CD4-positive, CD25-positive, alpha-beta regulatory T cell (primary cell): ENCODE measurements at places on chromosomes 1 and 21.

- no peak for DNase-seq
Observed at GRCh38 chr1:21647431-21648351, 21.5 kb downstream of the RAP1GAP start.

- no peak for DNase-seq
Observed at GRCh38 chr1:54462597-54463258, 56.5 kb upstream of the SSBP3 start.

DNA sequence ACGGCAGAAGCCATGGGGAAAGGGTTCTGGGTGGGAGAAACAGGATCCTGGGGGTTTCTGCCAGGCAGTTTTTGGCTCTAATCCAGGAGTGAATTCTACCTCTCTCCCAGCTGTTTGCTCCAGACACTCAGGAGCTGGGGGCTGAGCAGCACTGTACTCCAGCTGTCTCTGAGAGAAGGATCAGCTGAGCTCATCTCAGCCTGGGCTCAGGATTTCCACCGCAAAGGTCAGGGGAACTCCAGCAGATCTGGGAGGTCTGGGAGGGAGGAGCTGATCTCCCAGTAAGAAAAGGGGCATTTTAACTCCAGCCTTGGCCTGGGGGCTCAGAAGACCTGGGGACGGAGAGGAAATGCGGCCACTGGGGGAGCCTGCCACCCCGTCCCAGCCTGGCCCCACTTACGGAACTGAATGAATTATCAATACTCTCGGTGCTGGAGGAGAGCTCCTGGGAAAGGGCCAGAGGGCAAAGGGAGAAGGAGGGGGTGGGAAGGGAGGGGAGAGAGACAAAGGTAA, 17.3 kb downstream of the PI4KB start:
- no peak for DNase-seq

GRCh38 chr1:8745749-8746390, 71.6 kb downstream of the RERE start:
- DNase-seq, result no peak

- no peak for DNase-seq
Observed at GRCh38 chr21:38388647-38389353, 109.5 kb downstream of the ERG start.

DNA sequence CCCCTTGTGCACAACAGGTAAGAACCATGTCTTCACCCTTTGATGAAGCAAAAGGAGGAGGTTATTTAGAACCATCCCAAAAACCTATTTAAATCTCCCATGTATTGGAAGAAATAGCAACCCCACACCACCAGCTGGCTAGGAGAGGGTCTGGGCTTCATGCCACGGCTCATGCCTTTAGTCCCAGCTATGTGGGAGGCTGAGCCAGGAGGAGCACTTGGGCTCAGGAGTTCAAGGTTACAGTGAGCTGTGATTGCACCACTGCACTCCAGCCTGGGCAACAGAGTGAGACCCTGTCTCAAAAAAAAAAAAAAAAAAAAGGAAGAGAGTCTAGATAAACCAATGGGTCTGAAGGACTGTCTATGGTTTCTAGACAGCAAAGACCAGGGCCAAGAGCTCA, 197.9 kb upstream of the COA6 start:
- DNase-seq, result no peak

- DNase-seq, result peak; percentile 35
Observed at GRCh38 chr1:89001510-89001909, 9.1 kb upstream of the KYAT3 start.

- no peak for DNase-seq
Observed at GRCh38 chr1:219161371-219161770, 12.3 kb upstream of the LYPLAL1 start.

DNA sequence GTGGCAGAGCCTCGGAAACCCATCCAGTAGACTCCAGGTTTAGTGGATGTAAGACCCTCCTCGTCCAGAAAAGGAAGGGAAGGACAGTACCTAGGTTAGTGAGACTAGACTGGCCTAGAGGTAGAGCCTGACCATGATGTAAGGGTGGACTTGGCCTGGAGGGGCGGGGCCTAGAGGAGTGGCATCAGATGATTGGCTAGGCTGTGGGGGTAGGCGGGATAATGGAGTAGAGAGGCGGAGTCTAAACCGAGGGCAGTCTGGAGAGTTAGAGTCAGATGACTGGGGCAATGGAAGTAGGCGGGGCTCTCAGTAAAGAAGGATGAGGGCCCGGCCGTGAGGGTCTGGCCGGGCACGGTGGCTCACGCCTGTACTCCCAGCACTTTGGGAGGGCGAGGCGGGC, 70.1 kb downstream of the EPHB2 start:
- DNase-seq, result no peak

DNA sequence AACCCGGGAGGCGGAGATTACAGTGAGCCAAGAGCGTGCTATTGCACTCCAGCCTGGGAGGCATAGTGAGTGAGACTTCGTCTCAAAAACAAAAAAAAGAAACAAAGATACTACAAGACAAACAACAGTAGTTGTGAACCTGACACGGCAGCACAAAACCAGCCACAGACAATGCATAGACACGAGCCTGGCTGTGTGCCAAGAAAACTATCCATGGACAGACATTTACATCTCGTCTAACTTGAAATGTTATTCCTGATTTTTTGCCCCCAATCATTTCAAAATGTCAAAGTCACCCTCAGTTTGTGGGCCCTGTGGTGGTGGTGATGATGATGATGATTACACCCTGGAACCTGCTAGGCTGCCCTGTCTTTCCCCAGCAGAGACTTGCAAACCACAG, 6.3 kb downstream of the KLHL21 start:
- DNase-seq, result no peak

DNA sequence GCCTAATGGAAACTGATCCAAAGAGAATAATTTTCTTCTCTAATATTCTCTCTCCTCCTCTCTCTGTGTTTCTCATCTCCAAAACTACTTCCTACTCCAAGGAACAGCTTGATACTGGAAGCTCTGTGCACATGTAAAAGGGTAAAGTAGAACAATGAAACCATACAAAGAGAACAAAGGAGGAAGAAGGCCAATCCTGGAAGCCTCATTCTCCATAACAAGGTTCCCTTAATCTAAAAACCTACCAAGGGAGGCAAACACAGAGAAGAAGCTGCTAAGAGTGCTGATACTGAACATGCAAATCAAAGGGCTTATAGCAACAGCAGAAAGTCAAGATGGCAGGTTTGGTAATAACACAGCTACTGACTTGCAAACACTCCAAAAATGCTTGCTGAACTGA, 44.4 kb downstream of the SIPA1L2 start:
- DNase-seq, result no peak

GRCh38 chr1:105664495-105664894, 1392.0 kb upstream of the PRMT6 start:
- DNase-seq, result no peak

GRCh38 chr1:57162607-57163261, 196.9 kb upstream of the C8B start:
- DNase-seq, result no peak

DNA sequence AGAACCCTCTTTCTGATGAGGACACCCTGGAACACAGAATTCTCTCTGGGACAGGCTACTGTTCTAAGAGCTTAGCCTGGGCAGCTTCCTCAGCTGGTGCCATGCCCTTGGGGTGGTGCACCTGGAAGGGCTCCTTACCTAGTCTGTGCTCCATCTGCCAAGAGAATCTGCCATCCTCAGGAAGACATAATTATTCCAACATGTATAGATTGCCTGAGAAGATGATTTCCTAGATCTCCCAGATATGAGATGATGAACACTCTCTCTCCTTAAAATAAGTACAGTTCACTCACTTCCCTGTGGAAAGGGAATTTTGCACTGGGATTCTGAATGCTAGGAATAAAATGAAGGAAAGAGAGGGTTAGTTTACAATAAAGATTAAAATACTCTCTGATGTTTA, 87.6 kb downstream of the NENF start:
- no peak for DNase-seq

GRCh38 chr21:42063571-42064521, 7.3 kb upstream of the UMODL1 start:
- DNase-seq, result peak; percentile 87

DNA sequence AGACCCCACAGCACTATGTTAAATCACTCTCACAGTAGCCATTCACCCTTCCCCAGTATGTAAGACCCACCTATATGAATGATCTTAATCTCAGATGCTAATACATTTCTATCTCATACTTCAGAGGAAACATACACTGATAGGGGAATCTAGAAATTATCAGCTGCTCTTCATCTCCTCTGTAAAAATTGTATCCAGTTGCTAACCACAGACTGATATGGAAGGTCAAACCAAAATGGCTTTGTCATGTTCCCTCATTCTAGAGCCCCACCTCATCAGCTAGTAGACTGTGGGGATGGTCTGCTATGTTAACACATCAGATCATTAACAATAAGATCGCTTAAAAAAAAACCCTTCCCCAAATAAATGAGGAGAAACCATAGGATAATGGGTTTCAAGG, 71.7 kb downstream of the UBR4 start:
- no peak for DNase-seq

DNA sequence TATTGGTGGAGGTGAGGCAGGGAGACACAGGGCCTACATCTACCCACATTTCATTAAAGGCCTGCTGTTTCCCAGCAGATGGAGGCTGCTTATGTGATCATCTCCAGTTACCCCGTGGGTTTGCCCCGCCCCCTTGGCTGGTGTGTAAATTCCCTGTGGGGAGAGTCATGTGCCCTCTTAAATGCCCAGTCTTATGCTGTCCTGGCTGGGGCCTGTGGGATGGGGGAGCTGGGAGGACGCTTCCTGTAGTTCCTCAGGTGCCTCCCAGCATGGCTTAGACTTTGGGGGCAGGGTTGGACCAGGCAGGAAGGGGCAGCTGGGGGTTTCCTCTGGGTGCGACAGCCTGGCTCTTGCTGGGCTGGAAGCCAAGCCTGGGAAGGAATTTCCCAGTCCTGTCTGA, 15.5 kb upstream of the CITED4 start:
- no peak for DNase-seq

- DNase-seq, result no peak
Observed at GRCh38 chr1:193190096-193190744, 3.8 kb upstream of the B3GALT2 start.

DNA sequence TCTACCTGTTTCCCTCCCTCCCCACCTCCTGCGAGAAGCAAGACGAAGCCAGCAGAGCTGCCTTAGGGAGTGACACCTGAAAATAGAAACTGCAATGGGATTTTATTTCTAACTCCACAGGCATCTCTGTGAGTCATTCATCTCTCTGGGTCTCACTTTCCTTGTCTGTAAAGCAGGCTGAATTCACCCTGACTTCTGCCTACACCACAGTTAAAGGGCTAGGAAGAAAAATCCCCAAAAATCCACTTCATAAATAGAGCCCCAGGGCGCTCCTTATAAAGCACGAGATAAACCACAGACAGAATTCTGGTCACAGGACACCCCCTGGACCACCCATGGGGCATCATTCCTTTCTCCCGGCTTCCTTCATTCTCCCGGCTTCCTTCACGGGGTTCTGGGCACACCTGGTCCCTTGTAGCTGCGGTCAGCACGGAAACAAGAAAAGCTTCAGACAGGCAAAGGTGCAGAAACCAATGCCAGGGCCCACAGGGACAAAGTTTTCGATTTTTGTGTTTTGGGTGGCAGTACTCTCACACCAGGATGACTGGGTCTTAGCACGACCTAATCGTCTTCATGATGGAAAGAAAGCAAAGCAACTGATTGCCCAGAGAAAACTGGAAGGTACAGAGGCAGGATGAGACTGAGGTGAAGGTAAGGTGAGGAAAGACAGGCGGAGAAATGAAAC, 2.8 kb upstream of the H6PD start:
- DNase-seq, result no peak

DNA sequence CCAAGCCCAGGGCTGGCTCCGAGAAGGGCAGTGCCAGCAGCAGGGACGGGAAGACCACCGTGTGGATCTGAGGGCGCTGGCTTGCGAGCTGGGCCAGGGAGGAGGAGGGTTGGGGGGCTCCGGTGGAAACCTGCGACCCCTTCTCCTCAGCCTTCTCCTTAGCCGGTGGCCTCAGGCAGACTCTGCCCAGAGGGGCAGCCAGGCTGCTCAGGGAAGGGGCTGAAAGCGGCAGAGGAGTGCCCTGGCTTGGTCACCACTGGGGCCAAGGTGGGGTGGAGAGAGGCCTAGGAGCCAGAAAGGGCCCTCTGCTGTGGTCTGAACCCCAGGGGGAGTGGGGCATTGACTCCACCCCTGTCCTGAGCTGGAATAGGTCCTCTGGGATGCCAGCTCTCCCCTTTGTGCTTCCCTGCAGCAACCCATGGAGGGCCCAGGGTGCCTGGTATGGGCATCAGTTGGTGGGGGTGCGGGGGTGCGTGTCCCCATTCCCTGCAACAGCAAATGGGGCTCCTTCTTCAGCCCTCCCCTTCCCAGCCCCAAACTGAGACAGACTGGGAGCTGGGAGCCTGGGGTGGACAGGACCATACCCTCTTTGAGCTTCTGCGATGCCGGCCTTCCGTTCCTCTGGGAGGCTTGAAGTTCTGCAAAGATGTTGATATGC, 6.5 kb upstream of the IBA57 start:
- no peak for DNase-seq

GRCh38 chr1:226129230-226129629, 57.3 kb downstream of the ACBD3 start:
- DNase-seq, result no peak
